ENCODE measurements at places on chromosomes 1 and 21.

DNA sequence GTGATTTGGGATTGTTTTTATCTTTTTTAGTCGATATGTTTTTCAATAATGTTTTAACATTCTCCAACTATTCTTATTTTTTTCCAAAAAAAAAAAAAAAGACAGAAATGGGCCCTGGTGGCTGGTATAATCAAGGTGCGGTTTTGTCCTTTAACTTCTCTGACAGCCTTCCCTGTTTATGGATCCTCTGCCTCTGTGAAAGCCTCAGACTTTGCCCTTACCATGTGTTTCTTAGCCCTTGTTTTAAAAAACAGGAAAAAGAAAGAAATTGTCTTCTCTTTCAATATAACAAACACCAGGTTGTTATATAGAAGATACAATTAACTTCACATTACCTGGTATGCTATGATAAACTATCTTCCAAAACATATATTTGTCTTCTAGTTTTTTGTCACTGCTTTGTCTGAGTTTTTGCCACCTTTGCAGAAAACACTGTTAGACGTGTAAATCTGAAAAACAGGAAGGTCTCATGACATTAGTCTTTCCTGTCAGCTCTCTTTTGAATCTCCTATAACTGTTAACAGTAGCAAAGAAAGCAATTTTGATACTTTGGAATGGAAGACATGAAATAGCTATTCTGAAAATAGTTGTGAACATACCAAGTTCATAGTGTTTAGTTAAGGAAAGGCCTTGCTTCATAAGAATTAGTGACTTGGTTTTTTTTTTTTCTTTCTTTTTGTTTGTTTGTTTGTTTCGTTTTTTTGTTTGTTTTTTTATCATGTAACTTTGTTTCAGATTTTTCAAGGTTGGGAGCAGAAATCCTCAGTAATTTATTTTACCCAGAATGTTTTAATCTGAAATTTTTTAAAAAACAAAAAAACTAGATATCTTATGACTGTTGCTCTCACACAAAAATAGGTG is 31.7 kb upstream of the CACYBP start:
- no peak for DNase-seq

GRCh38 chr1:1084372-1085170 is 10.5 kb upstream of the RNF223 start:
- DNase-seq, result no peak

DNA sequence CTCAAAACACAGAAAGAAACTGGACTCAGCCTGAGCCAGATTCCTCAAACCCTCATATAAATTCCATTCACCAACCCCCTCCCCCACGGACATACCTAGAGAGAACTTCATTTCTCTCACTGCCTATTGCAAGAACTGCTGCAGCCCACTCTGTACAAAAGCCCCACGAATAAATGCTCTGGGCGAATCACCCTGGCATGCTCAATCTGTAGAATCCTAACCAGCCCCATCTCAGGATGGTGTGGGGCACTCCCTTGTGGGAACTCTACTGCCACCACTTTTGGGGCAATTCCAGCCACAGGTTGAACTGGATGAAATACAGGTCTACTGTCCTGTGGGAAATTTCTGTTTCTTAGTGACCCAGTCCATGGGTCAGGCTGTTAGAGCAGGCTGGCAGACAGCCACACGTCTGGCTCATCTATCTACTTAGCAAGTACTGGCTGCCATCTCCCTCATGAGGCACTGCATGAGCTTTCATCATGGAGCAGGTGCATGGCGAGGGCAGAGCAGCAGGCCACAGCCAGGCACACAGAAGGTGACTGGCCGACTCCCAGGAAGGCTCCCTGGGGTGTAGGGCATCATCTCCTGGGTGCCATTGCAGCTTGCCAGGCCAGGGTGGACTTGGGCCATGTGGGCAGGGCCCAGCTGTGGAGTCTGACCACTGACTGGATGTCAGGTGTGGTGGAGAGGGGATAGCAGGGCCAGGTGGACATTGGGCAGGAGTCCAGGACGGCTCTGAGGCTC is 1.6 kb upstream of the C1orf35 start:
- no peak for DNase-seq

DNA sequence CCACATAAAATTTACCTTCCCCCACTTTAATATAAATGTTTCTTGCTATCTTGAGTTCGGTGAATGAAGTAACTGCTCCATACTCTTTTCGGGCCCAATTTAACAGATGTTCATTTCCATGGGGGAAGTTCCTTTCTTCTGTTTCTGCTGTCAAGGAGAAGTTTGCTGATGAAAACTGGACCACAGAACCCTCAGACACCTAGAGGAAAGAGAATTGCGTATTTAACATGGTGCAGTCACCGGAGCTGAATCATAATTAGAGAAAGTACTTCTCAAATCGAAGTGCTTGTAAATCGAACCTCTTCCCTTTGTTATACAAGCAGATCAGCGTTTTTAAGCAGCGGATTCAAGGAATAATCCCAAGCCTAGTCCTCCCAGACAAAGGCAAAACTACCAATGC is 151.2 kb downstream of the TGFBR3 start:
- no peak for DNase-seq

GRCh38 chr1:101139821-101140718 is 96.7 kb upstream of the S1PR1 start:
- DNase-seq, result no peak

GRCh38 chr1:11704691-11705475 is 13.4 kb downstream of the DRAXIN start:
- no peak for DNase-seq

GRCh38 chr1:207965392-207966387 is 54.8 kb upstream of the CD34 start:
- DNase-seq, result no peak

DNA sequence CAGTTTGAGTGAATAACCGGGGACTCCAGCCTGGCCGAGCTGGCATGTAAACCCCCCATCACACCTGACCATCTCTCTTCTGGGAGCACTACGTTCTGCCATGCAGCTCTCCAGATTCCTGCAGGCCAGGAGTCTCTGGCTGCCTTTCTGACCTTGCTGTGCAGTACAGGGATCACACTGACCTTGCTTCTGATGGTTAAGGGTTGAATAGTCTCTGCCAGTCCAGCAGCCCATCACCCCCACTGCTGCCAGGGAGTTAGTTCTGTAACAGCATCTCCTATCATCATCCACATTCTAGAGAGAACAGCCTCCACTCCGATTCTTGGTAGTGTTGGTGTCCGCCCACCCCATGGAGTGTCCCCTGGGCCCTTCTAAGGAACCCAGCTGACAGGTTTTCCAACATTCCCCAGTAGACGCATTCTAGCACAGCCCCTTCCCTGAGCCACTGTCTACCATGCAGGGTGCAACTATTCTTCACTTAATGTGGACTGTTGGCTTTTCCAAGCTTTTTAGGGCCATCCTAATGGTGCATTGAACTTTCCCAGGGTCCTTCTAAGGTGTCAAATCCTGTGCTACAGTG is 109.8 kb downstream of the RIPK4 start:
- DNase-seq, result no peak

DNA sequence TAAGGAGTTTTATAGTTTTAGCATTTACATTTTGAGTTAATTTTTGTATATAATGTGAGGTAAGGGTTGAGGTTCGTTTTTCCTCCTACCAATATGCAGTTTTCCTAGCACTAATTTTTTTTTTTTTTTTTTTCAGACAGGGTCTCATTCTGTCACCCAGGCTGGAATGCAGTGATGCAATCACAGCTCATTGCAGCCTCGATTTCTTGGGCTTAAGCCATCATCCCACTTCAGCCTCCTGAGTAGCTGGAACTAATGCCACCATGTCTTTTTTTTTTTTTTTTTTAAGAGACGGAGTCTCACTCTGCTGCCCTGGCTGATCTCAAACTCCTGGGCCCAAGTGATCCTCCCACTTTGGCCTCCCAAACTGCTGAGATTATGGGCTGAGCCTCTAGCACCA is 2.5 kb upstream of the UBASH3A start:
- no peak for DNase-seq

- peak; percentile 71 for DNase-seq
Measured at GRCh38 chr1:226634166-226634588, 85.6 kb downstream of the STUM start.

DNA sequence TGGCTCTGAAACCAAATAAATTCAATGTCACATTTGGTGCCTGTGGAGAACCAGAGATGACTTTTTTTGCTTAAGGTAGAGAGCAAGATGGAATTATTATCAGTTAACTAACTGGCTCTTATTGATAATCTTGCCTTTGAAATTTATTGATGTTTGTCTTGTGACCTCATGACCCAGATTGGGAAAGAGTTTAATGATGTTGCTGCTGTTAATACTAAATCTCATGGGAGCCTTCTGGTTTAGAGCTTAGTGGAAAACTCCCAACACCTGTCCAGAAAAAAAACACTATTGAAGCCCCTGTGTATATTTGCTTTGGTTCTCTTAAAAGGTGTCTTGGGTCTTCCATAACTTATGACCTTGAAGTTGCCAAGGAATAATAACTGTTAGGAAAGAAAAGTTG is 9.9 kb downstream of the CHTOP start:
- no peak for DNase-seq

GRCh38 chr1:6239213-6239752 is 3.5 kb upstream of the ICMT start:
- no peak for DNase-seq

GRCh38 chr1:30901798-30902581 is 6.6 kb downstream of the SDC3 start:
- no peak for DNase-seq

GRCh38 chr1:23931491-23931880 is 18.3 kb upstream of the CNR2 start:
- no peak for DNase-seq

DNA sequence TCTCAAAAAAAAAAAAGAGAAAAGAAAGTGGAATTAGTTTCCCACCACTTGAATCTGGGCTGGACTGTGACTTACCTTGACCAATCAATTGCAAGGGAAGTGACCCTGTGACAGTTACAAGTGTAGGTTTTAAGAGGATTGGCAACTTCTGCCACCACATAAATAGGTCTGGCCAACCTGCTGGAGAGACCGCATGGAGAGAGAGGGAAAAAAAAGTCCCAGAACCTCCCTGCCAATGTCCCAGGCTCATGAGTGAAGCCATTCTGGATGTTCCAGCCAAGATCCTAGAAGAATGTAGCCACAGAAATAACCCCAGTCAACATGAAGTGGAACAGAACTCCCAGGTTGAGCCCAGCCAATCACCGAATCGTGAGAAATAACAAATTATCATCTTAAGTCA is 11.8 kb upstream of the ZMYM6 start:
- no peak for DNase-seq

- DNase-seq, result peak; percentile 63
Measured at GRCh38 chr1:116724765-116725375, 29.4 kb upstream of the CD2 start.

DNA sequence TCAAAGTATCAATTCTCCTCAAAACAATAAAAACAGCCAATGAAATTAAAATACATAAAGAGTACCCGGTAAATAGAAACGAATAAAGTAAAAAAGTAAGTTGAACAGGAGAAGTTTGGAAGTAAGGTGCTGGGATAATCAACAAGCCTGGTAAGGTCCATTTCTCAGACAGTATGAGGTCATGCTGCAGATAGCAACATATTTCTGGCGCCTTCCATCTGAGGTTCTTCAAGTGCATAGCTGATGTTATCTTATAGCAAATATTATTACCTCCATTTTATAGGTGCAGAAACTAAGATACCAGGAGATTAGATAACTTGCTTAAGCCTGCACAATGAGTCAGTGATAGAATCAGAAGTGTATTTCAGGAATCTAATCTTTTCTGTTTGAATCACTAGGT is 23.7 kb upstream of the CEP350 start:
- no peak for DNase-seq

DNA sequence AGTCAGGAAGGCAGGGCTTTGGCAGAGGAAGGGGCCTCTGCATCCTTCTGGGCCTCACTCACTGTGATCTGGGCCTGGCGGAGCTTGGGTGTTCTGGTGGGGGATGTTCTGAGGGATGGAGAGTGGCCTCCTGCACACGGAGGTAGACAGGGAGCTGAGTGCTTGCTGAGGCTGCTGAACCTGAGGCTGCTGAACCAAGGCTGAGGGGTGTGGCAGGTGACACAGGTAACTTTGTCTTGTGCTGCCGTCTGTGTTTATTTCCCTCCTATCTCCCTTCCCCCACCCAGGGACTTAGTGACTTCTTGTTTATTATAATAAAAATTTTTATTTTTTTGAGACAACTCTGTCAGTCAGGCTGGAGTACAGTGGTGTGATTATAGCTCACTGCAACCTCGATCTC is 37.7 kb upstream of the IFNLR1 start:
- no peak for DNase-seq

DNA sequence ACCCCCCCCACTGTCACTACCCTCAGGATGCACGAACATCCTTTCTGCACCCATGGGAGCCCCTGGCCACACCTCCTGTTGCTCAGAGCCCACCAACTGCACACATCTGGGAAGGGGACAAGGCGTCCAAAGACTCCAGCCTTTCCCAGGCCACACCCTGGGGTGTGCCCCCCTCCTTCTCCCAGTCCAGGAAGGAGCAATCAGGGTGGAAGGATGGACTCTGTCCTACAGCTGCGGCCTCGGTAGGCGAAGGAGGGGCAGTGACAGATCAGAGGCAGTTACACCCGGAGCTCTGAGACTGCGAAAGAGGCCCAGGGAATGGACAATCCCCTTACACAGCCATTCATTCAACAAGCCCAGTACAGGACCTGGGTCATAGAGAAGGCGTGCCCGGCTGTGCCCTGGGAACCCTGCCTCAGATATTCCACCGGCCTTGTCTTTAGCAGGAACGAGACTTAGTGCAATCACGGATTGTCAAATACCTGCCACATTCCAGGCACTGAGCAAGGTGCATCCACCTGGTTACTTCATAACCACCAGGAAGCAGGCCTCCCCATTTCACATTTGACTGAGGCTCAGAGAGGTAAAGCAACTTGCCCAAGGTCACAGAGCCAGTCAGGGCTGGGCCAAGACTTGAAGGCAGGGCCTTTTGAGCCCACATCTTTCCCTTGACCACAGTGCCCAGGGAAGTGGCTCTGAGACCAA is 9.4 kb downstream of the HSPG2 start:
- no peak for DNase-seq

GRCh38 chr1:195026792-195027191 is 1581.4 kb downstream of the KCNT2 start:
- no peak for DNase-seq

DNA sequence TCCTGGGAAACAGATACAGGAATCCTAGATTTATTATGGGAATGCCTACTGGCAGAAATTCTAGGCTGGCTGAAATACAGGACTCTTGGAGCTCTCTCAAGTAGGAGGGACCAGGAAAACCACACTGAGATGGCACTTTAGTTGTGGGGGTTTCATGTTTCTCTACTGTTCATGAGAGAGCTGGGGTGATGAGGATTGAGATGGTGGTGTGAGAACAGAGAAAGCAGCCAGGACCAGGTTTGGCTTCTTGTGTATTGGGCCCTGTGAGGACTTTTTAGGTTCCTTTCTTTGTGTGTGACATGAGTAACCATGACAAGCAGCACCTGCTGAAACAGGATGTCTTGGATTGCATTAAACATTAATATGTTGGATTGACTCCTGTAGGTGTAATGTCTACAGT is 4.9 kb downstream of the ARID1A start:
- no peak for DNase-seq

- DNase-seq, result no peak
Measured at GRCh38 chr1:3355894-3356826, 98.3 kb upstream of the ARHGEF16 start.

- no peak for DNase-seq
Measured at GRCh38 chr1:90100566-90100965, 105.7 kb downstream of the ZNF326 start.

- DNase-seq, result no peak
Measured at GRCh38 chr1:32339363-32339978, 3.4 kb upstream of the MARCKSL1 start.

- no peak for DNase-seq
Measured at GRCh38 chr1:70842562-70842961, 205.1 kb downstream of the PTGER3 start.

GRCh38 chr1:245956225-245956624 is 550.9 kb downstream of the SMYD3 start:
- DNase-seq, result no peak

Measured in NT2/D1 (cell line).